ENCODE measurements at places on chromosomes 5 and 9.

- no peak for DNase-seq
These were observed 625.9 kb downstream of the TLE4 start for GRCh38 chr9:80197661-80198060.

- DNase-seq: no peak
These were observed 20.3 kb downstream of the CAMSAP1 start for GRCh38 chr9:135887021-135887507.

DNA sequence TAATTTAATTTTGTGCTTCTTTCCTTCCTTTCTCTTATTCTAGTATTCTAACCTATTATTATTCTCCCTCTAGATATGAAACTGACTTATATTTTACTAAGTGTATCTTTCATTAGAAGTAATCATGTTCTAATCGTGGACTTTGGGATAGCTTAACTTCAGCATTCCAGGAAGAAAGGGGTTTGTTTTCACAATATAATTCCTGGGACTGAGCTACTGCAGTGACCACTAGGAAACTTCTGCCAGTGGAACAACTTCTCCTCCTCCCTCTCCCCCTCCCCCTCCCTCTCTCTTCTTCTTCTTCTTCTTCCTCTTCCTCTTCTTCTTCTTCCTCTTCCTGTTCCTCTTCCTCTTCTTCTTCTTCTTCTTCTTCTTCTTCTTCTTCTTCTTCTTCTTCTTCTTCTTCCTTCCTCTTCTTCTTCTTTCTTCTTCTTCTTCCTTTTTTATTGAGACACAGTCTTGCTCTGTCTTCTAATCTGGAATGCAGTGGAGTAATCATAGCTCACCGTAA lies 127.9 kb downstream of the NNT start:
- DNase-seq: no peak

DNA sequence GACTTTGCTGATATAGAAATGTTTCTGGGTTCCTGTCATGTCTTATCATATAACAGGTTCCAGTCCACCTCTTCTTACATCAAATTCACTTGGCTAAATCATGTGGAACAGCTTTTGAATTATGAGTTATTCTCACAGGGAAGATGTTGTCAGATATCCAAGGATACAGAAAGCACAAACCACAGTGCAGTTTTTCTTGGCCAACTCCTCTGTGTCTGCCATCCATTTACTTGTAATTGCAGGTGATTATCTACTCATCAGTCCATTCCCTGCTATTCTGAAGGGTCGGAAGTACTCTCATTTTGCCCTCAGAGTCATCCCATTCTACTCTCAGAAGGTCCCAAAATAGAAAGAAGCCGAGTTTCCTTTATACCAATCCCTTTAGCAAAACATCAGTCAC lies 10.0 kb downstream of the MARCHF11 start:
- no peak for DNase-seq

DNA sequence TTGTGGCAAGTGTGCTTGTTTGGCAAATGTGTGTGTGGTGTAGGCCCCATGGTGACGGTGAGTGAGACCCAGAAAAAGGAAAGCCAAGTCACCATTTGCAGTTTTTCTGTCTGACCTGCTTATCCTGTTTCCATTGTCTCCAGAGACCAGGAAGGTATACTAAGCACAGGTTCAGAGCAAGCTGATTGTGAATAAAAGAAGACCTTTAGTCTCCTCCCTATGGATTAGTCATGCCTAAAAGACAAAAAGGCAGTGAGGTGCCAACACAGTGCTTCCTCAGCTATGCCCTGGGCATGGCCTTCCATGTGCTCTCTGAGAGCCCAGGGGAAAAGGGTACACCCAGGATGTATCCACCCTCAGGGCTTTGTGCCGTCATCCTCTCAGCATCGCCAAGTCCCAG lies 49.2 kb upstream of the SHOC1 start:
- DNase-seq: no peak

- no peak for DNase-seq
These were observed 171.0 kb downstream of the HSD17B3 start for GRCh38 chr9:96130970-96131369.

DNA sequence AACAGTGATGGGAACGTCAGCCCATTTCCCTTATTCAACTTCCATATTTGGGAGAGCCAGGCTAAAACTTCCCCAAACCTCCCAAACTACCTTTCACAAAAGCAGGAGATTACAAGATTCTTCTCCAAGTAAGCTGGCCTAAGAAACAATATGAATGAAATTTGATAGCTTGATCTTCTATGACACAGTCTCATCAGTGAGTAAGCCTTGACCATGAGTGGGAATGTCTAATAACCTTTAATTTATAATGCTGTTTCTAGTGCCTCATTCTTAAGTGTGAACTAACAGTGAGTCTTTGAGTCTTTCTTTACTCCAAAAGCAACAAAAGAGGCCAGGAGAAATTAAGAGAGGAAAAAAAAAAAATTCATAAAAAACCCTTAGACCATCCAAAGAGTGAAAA lies 1379.9 kb downstream of the EFNA5 start:
- DNase-seq: no peak

DNA sequence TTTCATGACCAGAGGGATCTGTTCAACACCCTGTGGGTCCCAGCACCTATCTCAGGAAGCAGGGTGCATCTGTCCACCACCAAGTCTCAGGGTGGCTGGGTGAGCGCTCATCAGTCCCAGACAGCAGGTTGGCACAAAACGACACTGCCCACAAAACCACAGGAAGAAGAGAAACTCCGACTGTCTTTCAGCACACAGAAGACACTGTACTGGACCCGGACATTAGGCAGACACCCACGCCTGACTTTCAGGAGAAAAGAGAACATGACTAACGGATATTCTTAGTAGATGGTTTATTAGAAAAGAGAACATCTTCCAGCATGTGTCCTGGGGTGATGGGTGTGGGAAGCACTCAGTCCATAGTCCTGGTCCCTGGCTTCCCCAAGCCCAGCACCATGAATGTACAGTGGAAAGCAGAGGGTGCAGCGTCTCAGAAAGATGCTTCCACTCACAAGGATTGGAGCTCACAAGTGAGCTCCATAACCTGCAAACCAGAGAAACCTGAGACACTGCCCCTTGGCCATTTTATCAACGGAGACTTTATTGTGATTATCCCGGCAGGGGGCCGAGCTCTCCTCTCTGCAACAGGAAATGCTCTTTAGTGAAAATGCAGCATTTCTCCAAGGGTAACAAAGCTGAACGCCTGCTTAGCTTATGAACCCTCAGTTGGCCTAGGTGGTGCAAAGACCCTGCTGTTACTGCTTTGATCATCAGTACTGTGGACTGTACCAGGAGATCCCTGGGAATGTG lies 35.8 kb upstream of the LCP2 start:
- DNase-seq: no peak
